Left lobe of liver (tissue), 2 donors: ENCODE measurements at places on chromosomes 1 and 21. TPM values are rescaled to one million over a fixed set of nuclear protein-coding genes. Genes with fewer than 3 reads are reported as not detected.
A peak's percentile ranks its signal among the peaks of the same experiment; 100 is the strongest.

GRCh38 chr1:7383671-7384520, 387.2 kb upstream of the VAMP3 start:
- DNase-seq, result peak; percentile 28

GRCh38 chr1:196873385-196873784, 14.5 kb upstream of the CFHR4 start:
- no peak for DNase-seq

GRCh38 chr1:208475951-208476845, 232.0 kb upstream of the PLXNA2 start:
- DNase-seq, result no peak

- DNase-seq, result no peak
These were observed 224.6 kb upstream of the C1orf174 start for GRCh38 chr1:4124631-4125145.

- no peak for DNase-seq
These were observed 399.7 kb downstream of the NEGR1 start for GRCh38 chr1:71882637-71883036.

DNA sequence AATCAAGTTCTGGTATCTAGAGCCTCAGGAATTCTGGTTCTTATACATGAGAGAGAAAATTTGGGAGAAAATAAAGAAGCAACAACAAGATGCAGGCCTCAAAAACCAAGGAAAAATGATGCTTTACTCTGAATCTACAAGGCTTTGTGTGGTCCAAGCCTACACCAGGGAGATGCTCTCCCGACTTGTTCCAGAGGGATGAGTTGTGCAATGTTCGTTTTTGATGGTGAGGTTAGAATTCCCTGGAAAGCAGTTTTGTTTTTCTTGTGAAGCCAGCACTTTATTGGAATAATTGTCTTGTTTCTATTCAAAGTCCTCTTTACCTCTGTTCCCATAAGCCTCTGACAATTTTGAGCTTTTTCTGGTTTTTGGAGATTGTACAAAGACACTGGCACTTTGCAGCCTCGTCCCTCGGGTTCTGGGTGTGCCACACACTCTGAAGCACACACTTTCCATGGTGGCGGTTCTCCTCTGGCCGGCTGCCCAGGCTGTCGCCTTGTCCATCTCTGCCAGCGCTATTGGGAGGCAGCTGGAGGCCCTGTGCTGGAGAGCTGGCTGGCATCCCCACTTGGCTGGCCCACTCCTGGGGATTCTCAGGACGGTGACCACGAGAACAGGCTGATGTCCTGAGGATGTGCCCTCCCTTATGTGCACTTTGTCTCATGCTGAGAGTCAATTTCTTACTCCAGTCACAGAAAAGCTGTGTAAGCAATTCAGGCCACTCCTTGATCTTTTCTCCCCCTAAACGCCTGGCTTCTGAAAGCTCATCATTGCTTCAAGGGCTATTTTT, 70.2 kb downstream of the EDEM3 start:
- DNase-seq, result no peak

DNA sequence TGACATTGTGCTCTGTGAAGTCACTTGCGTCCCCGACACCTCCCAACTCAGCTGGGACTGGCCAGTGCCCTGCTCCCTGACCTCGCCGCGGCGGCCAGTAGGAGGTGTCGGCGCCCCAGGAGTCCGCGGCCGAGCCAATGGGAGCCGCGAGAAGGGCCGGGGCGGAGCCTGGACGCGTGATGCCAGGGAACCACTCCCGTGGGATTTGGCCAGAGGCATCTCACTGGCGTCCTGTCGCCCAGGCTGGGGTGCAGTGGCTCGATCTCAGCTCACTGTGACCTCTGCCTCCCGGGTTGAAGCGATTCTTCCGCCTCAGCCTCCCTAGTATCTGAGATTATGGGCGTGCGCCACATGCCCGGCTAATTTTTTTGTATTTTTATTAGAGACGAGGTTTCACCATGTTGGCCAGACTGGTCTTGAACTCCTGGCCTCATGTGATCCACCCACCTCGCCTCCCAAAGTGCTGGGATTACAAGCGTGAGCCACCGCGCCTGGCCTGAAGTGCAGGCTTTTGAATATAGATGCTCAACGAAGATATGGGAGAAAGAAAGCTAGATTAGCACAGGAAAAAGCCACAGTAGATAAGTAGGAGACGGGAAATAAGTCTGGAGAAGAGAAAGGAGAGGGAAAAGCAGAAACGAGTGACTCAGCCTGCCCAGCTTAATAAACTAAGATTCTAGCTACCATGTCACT, 38.0 kb downstream of the ZBTB8OS start:
- peak; percentile 93 for DNase-seq

DNA sequence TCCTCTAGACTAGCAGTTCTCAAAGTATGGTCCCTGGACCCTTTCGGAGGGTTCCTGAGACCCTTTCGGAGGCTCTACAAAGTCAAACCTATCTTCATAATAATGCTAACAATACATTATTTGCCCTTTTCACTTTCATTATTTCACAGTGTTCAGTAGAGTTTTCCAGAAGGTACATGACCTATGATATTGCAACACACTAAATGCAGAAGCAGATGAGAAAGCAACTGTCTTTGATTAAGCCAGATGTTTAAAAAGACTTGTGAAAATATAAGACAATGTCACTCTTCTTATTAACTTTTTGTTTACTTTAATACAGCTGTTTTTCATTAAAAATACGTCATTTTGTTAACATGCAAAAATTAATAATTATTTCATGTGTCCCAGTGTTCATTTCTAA, 5.8 kb downstream of the KCNJ10 start:
- DNase-seq, result no peak

RNU1-2 gene
- 1,159 TPM for total RNA-seq
